ENCODE measurements at places on chromosomes 5 and 9.

GRCh38 chr5:106397700-106398099 is 1273.0 kb downstream of the EFNA5 start:
- DNase-seq, result no peak

GRCh38 chr5:84564321-84565075 is 179.8 kb upstream of the EDIL3 start:
- no peak for DNase-seq

GRCh38 chr9:134039386-134040175 is 14.3 kb downstream of the BRD3OS start:
- no peak for DNase-seq

- DNase-seq, result peak; percentile 75
Measured at GRCh38 chr5:132386644-132387286, 17.3 kb downstream of the SLC22A5 start.

GRCh38 chr9:32969270-32969669 is 32.2 kb downstream of the APTX start:
- no peak for DNase-seq

DNA sequence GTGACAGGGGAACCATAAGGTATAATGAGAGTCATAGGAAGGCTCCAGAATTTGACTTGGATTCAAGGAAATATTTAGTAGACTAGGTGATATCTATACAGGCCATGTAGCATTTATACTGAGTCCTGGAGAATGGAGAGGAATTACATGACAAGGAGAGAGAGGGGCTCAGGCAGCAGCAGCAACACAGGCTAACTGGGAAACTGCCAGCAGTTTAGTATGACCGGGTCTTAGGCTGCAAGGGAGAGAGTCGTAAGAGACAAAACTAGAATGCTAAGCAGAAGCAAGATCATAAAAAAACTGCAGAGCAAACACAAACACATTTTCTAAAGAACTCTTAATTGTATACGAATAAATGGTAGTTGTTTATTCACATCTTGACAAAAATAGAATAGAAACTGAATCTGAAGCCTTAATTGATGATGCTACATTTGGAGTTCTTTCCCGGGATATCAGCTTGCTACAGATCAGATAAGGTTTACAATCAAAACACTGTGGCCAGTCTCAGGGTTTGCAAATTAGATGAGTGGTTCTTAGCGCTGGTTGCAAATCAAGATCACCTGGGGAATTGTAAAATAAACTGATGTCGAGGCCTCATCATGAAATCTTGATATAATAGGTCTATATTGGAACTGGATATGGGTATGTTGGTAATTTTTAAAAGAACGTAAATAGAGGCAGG is 480.0 kb upstream of the C9orf72 start:
- DNase-seq, result no peak

GRCh38 chr9:85940832-85941621 is at the start of gene NAA35:
NAA35 (plus strand) TSS chr9:85941146; CDS start chr9:85942160, 1,014 bp downstream.
- DNase-seq, result peak; percentile 99

DNA sequence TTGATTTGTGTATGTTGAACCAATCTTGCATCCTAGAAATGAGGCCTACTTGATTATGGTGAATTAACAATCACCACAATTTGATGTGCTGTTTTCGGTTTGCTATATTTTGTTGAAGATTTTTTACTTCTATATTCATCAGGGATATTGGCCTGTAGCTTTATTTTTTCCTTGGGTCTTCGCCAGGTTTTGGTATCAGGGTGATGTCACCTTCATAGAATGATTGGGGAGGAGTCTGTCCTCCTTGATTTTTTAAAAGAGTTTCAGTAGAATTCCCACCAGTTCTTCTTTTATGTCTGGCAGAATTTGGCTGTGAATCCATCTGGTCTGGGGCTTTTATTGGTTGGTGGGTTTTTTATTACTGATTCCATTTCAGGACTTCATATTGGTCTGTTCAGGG is 115.2 kb downstream of the CPLANE1 start:
- DNase-seq, result no peak

- DNase-seq, result no peak
Measured at GRCh38 chr5:55146080-55146479, 13.9 kb upstream of the GPX8 start.

DNA sequence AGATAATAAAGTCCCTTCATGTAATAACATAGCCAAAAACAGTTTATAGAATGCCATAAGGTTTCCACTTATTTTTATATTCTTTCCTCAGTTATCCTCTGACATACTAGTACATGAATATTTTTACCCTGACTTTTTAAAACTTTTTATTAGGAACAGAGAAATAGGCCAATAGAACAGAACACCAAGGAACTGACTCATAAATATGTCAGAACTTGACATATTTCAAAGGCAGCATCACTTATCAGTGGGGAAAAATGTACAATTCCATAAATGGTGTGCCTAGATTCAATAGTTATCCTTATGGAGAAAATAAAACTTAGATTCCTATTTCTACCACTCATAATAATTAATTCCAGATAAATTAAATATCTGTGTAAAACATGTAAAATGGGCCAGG is 9.4 kb downstream of the STARD4 start:
- no peak for DNase-seq

DNA sequence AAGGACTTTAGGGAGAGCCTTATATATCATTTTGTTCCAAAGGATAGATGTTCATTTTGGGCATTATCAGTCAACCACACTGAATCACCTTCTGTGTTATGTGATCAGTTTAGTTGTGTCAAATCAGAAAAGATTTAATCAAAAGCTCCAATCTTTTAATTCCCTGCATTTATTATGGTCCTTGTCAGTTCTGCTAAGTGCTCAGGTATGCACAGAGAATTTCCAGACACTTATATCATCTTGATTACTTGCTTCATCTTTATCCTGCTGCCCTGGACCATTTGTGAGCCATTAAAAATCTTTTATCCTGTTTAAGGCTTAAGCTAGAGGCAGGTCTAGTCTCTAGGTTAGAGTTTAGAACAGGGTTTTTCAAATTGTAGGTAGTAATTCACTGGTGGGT is 179.1 kb downstream of the CWC27 start:
- no peak for DNase-seq

DNA sequence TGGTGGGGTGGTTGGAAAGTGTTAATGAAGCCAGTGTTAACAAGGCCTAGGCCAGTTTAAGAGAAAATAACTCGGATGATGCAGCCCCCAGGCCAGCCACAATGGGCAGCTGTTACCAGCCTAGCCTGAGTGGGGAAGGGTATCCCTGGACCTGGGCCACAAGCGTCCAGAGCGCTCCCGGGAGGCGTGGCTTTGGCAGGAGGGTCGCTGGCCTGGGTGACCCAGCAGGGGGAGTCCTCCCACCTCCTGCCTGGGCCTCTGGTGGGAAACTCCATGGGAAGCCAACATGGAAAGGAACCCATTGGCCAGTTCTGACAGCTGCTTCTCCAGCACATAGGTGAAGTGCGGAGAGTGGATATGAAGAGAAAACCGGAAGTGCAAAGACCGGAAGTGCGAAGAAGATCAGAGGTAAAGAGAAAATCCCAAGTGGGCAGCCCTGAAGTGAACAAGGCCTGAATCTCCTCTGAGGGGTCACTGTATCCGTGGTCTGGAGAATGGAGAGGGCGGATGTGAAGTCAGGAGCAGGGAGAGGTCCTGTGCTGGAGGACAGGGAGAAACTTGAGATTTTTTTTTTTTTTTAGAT is 79.0 kb downstream of the ADCY2 start:
- DNase-seq, result no peak

DNA sequence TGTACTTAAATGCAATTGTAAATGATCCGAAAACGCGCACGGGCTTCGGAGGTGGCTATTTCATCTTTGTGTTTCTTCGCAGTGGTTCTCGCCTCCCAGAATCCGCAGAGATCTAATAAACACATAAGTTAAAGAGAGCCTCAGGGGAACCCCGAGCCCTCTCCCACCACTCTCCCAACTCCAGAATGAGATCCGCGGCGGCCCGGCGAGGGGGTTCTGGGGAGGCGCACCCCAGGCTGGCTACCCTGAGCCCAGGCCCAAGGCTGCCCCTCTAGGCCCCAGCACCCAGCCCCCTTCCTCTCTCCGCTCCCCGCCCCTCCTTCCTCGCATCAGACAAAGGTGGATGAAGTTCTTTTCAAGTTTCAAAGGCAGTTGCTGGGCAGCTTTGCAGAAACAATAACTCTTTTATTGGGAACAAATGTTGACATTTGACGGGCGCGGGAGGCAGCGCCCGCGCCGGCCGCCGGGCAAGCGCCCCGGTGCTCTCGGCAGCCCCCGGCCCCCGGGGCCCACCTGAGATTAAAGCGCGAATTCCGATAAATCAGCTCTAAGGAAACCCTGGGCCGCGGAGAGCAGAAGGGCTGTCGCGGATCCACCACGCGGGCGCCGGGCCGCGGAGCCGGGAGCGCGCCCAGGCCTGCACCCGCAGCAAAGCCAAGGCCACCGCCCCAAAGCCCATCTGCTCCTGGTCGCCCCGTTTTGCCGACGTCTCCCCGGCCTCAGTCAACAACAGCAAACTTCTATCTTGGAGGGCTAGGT is 8.4 kb downstream of the IRX2 start:
- DNase-seq, result no peak

GRCh38 chr9:116365056-116365471 is 211.5 kb downstream of the PAPPA start:
- peak; percentile 79 for DNase-seq

- peak; percentile 57 for DNase-seq
Measured at GRCh38 chr9:122346478-122347347, 24.1 kb upstream of the PTGS1 start.

GRCh38 chr9:110330484-110331105 is 7.1 kb downstream of the TXNDC8 start:
- DNase-seq, result no peak

GRCh38 chr5:128135286-128135685 is 51.7 kb downstream of the SLC12A2 start:
- no peak for DNase-seq

GRCh38 chr5:1229822-1230221 is 4.6 kb downstream of the SLC6A18 start:
- DNase-seq, result no peak
